Glutamatergic neuron (in vitro differentiated cells): ENCODE measurements at places on chromosomes 2 and 18. TPM values are rescaled to one million over a fixed set of nuclear protein-coding genes. Genes with fewer than 3 reads are reported as not detected.
A peak's percentile ranks its signal among the peaks of the same experiment; 100 is the strongest.

DNA sequence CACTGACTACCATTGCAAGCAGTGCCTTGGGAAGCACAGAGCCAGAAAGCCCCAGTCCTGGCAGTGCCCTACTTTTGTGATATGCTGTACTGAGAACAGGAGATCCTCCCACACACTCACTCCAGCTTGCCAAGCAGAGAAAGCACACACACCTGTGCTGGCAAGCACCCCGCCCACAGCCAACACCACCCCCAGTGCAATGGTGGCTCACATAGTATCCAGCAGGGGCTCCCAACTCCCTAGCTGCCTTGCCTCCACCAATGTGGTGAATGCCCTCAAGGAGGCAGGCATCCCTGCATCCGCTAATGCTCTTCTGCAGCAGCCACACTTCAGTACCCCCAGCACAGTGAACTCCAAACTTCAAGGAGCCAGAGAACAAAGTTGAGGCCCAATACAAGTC is 1655.8 kb downstream of the SUCLG1 start:
- DNase-seq = no peak

GRCh38 chr2:150409196-150409595 is 78.3 kb downstream of the RND3 start:
- DNase-seq = no peak

DNA sequence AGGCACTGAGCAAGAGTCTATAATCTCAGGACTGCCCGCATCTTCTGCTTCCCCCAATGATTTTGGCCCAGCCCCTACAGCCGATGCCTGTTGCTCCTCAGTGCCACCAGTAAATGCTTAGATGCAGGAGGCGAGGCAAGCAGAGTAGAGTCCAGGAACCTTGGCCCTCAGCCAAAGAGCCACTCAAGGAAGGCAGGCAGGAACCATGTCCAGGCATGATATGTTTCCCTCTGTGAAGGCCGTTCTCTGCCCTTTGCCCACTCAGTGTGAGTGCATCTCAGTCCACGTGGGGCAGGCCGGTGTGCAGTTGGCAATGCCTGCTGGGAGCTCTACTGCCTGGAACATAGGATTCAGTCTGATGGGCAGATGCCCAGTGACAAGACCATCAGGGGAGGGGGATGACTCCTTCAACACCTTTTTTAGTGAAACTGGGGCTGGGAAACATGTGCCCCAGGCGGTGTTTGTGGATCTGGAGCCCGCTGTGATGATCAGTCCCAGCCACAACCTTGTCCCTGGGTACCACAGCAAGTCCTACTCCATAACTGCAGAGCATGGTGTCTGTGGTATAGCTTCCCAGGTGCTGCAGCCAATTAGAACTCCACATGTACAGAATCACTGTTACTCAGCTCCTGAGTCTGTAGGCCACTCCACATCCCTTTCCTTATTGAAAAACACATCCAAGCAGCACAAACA is 9.7 kb upstream of the DNAJB2 start:
- no peak for DNase-seq

GRCh38 chr2:189175869-189176433 is 3.6 kb downstream of the COL5A2 start:
- no peak for DNase-seq

GRCh38 chr18:76441668-76442412 is 53.2 kb downstream of the ZNF516 start:
- no peak for DNase-seq

GRCh38 chr2:231297108-231297908 is 98.2 kb upstream of the B3GNT7 start:
- DNase-seq = peak; percentile 77

- DNase-seq = no peak
These were observed 164.4 kb downstream of the TNS1 start for GRCh38 chr2:217838409-217838831.

DNA sequence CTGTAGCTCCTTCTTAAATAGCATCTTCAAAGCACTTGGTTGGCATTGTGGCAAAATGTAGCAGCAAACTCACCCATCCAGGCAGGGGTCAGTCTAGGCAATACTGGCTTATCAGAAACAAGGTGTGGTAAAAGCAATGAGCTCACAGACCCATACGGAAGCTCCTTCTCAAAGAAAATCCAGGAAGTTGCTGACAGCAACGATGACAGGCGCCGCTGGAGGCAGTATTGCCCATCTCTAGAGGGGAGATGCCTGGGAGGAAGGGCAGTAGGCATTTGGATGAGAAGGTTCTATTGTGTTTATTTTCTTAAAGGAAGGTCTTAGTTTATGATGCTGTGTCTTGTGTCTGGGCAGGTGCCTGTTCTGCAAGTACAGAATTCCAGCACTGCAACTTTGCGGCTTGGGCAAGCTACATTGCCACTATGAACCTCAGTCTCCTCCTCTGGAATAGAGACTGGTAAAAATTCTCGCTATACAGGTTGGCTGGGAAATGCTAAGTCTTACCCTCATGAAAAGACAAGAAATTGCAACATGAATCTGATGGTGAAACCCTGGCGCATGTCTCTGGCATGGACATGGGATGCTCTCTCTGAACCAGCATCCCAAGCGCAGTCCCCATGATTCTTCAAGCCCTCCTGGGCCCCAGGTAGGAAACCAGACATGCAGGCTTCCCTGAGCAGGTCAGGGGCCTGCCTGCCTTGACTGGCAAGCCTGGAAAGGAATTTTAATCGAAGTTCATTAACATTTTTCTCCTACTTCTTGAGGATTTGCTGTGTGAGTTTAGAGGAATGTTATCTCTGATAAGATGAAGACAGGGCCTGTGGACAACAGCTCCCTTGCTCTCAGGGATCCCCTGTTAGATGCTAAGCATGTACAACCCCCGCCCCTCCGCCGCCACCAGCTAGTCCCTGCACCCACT is 156.0 kb downstream of the TFCP2L1 start:
- peak; percentile 74 for DNase-seq

DNA sequence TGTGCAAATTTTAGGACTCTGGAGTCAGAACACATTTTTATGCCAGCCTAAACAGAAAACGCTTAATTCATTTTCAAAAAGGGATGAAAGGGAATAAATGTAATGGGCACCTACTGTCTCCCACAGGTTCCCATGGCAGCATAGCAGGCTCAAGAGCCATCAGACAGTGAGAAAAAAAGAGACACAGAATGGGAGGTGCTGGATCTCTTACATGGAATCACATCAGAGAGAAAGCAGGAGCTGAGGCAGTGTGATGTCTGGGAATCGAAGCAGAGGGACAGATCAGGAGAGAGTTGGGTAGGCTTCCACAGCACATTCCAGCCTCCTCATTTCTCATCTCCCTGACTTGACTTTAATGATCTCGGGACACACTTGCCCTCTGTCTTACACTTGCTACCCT is 684.3 kb downstream of the KCNJ3 start:
- DNase-seq = no peak

GRCh38 chr2:42795841-42796301 is 3.5 kb upstream of the HAAO start:
- peak; percentile 56 for DNase-seq

C1QL2 gene
- total RNA-seq = not detected

ANKRD30B gene
- not detected for total RNA-seq

OTX1 gene
- 0.15 TPM for total RNA-seq
